ENCODE measurements at places on chromosomes 1 and 21.

- no peak for DNase-seq
These were observed 37.6 kb downstream of the RNF115 start for GRCh38 chr1:145786271-145786670.

GRCh38 chr1:50066806-50067205 is 41.9 kb upstream of the ELAVL4 start:
- no peak for DNase-seq

- DNase-seq, result no peak
These were observed 358.7 kb downstream of the LTN1 start for GRCh38 chr21:28633839-28634555.

DNA sequence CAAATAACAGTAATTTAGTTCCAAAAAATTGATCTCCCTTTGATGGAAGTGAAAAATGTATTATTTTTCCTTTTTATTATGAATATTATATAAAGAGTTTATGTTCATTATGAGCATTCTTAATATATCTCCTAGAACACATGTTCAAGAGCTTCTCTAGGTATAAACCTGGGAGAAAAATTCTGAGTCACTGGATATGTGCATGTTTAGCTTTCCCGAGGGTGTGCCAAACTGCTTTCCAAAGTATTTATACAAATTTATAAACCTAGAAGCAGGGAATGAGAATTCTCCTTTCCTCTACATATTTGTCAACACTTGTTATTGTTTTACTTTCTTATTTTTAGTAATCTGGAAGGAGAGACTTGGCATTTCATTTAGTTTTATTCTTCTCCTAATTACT is 25.0 kb downstream of the XCL2 start:
- no peak for DNase-seq

DNA sequence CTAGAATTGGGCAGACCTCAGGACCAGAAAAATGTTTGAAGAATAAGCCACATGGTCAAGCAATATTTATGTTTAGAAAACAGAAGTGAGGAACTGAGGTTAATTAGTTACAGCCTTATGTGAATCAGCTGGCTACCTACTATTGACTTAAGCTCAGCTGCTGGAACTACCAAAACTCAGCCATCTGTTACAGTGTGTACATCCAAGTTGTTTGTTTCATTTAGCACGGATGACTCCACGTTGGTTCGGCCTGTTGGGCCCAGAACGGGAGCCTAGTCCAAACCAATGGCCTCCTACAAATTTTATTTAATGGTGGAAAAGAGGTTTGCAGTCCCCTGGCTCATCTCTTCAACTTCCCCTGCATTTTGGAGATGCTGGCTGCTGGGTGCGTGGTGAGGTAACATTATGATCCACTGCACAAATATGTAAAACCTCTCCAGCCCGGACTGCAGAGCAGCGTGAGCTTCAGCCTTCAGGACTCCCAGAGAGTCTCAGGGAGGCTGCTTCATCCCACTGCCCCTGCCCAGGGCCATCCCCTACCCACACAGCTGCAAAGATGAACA is 143.4 kb downstream of the ZZZ3 start:
- DNase-seq, result no peak

GRCh38 chr1:77378723-77379535 is 97.1 kb downstream of the AK5 start:
- DNase-seq, result no peak

GRCh38 chr1:166330096-166330495 is 163.3 kb upstream of the FAM78B start:
- no peak for DNase-seq

- no peak for DNase-seq
These were observed 50.2 kb downstream of the SWT1 start for GRCh38 chr1:185207170-185207569.

DNA sequence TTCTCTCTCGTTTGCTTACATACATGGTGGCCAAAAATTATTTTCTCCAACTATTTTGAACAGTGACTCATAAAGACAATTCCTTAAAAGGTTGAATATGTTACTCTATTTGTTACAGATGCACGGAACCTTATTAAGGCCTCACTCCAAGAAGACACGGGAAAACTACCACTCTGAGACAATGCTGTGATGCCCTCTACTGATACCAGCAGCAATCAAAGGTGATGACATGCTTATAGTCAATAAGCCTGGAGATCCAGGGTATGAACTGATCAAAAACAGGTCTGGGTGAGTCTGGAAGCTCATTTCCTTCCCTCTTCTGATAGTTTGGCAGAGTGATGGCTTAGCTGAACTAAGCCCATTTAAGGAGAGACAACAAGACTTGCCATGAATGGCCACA is 563.0 kb downstream of the LRRIQ3 start:
- DNase-seq, result no peak

DNA sequence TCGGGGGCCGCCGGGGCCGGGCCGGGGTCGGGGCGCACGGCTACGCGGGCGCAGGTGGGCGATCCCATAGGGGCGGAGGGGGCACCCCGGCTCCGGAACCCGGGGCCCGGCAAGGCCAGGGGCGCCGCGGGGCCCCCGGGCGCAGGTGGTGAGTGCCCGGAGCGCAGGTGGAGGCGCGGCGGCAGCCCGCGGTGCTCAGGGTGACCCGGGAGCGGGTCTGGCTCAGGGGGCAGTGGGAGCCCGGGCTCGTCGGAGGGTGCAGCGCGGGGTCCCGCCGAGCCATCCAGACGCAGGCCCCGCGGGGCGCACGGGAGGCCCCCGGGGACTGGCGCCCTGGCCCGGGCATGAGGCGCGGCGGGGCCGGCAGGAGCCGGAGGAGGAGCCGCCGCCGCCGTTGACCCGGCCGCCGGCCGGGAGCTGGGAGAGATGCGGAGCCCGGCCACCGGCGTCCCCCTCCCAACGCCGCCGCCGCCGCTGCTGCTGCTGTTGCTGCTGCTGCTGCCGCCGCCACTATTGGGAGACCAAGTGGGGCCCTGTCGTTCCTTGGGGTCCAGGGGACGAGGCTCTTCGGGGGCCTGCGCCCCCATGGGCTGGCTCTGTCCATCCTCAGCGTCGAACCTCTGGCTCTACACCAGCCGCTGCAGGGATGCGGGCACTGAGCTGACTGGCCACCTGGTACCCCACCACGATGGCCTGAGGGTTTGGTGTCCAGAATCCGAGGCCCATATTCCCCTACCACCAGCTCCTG is 489 bp downstream of the CELSR2 start:
- no peak for DNase-seq

DNA sequence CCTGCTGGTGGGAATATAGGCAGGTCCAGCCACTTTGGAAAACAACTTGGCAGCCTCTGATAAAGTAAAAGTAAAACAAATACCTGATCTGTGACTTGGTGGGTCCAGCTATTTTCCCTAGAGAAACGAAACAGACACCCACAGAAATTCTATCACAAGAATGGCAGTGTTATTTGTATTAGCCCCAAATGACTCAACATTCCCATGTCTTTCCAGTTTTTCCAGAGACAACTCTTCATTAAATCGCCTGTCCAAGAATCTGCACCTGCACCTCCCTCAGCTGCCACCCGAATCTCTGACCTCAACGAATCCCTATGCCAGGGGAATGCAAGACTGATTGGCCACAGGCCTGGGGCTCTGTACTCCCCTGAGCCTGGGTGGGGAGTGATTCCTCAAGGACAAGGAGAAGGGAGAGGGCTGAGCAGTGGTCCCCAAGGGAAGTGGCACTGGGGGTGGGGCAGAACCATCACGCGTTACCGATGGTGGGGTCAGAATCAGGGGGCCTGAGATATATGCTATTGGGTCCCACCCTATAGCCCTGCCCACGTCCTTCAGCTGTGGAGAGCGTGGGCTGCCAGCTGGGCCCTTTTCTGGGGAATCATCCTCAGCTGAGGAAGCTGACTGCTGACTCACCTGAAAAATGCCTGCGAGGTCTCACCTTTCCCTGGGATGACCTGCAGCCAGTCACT is 553.0 kb downstream of the PTPRU start:
- DNase-seq, result no peak

DNA sequence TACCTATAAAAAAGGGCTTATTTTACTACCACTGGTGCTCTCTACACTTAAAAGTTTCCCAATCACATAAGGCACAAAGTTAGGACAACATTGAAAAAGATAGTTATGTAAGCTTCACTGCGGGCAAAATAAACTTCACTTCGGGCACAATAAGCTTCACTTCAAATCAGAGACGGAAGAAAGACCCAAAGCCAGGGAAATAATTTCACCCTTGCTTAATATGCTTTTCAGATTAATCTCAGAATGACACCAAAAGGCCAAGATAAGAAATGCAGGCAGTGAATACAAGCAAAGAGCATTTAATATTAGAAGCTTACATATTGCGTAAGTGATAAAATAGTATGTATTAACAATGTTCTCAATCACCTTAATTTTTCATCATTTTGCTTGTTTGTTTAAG is 444.2 kb downstream of the SETD4 start:
- DNase-seq, result no peak

GRCh38 chr1:201329801-201330200 is 46.5 kb downstream of the PKP1 start:
- no peak for DNase-seq

GRCh38 chr1:3183411-3183810 is 114.4 kb downstream of the PRDM16 start:
- DNase-seq, result no peak

DNA sequence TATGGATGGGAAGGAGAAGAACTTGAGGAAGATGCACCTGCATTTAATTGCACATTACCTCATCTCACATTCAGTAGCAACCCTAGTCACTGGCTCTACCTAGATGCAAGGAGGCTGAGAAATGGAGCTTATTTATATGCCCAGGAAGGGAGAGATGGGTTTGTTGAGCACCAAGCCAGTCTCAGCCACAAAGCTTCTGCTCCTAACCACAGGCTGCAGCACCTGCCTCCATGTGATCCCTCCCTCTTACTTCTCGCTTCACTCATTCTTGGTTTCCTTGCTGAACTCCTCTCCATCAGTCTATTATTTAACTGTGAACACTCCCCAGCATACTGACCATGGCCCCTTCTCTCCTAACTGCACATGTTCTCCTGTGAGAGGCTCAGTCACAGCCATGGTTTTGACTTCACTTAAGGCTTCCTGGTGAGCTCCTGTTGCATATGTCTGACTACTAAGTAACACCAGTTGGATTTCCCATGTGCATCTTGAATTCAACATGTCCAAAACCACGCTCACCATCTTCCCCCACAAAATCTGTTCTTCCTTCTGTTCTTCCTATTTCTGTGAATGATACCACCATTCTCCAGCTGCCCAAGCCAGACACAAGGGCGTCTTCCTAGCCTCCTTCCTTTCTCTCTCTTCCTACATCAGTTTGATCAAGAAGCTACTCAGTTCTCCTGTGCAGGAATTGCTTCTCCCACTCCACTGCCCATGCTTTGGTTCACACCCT is 139.8 kb downstream of the AK5 start:
- DNase-seq, result no peak

- DNase-seq, result no peak
These were observed 134.6 kb downstream of the TSEN15 start for GRCh38 chr1:184186167-184186566.

GRCh38 chr1:239056940-239057339 is 329.4 kb upstream of the CHRM3 start:
- no peak for DNase-seq

DNA sequence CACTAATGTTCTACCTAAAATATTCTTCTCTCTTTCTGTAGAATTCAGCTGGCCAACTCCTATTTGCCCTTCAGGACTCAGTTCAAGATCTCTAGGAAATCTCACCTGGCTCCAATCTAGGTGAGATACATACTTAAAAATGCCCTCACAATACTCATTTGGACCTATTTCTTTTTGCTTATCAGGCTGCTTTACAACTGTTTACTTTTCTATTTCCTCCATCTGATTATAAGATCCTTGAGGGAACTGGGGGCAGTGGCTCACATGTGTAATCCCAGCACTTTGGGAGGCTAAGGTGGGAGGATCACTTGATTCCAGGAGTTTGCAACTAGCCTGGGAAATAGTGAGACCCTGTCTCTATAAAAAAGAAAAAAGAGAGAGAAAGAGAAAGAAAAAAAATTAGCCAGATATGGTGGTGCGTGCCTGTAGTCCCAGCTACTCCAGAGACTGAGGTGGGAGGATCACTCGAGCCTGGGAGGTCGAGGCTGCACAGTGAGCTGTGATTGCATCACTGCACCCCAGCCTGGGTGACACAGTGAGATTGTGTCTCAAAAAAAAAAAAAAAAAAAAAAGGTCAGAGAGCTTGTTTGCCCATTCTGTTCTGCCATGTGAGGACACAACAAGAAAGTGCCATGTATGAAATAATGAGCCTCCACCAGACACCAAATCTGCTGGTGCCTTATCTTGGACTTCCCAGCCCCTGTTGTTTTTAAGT is 14.8 kb downstream of the EFCAB14 start:
- DNase-seq, result no peak

- DNase-seq, result no peak
These were observed 47.8 kb upstream of the IKBKE start for GRCh38 chr1:206422525-206422924.

GRCh38 chr1:232886271-232886670 is 64.1 kb upstream of the NTPCR start:
- DNase-seq, result no peak

DNA sequence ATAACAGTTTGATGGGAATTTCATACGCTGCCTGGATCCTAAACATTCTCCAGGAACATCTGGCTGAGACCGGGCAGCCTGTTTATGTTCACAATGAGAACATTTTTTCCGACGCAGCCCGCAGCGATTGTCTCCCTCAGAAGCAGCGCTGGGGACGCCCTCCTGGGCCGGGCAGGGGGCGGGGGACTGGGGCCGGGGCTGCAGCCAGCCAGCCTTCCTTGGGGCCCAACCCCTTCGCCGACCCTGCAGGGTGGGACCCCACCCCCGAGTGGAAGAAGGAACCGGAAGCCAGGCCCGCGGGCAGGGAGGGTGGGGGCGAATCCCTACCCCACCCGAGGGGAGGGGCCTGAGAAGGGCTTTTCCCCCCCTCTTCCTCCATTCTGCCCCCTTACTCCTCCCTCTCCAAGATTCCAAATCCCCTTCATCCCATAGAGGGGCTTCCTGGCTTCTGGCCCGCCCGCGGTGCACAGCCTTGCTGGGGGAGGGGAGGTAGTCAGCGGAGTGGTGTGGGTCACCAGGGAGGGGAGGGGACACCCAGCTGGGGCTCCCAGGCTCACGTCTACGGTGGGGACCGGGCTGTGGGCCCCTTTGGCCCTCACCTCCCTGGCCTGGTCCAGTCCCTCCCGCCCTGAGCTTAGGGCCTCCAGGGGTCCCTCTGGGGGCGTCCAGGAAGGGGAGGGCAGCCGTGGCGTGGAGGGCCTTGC is 60.6 kb downstream of the WNT9A start:
- no peak for DNase-seq

- peak; percentile 35 for DNase-seq
These were observed 24.1 kb downstream of the SLC26A9 start for GRCh38 chr1:205918955-205919746.

DNA sequence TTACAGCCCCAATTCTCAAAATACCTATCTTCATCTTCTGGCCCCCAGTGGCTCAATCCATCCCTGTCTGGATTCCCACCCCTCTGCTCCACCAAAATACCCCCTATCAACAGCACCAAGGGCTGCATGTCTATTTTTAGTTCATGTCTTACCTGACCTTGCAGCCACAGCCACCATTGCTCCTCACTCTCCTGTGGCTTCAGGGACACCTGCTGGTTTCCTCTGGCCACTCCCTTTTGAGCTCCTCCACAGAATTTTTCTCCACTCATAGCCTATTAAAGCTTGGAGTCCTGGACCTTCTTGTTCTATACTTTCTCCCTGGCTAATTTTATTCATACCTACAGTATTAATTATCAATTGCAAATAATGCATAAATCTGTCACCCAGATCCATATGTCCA is 125.3 kb upstream of the NGF start:
- DNase-seq, result no peak

- no peak for DNase-seq
These were observed 27.6 kb upstream of the CNN3 start for GRCh38 chr1:94954263-94955220.

GRCh38 chr1:154174654-154175053 is 17.2 kb downstream of the TPM3 start:
- DNase-seq, result no peak

GRCh38 chr1:201649761-201650622 is 111.1 kb downstream of the NAV1 start:
- DNase-seq, result no peak

Measured in stimulated activated CD4-positive, alpha-beta T cell treated with anti-CD3 and anti-CD28 coated beads, Interleukin-15, amount 100 ng/mL, for 1 hour (primary cell).